ENCODE measurements at places on chromosomes 4 and X.

DNA sequence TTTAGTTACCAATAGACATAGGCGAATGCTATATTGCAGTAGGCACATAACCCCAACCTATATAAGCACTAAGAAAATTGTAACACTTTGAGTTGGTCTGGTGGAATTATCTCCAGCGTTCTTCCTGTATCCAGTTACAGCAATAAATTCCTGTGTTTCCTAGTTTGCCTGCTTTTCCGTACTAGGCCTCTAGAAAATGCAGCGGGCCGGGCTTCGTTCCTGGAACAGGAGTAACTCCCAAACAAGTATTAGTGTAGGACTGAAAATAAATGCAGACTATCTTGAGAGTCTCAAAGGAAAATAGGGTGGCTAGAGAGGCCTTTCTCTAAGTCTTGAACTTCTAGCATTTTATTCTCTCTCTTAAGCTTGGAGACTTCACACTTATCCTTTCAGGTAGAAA, 159.8 kb downstream of the OR13H1 start:
- DNase-seq = no peak

GRCh38 chrX:9149501-9150245, 115.7 kb upstream of the FAM9B start:
- no peak for DNase-seq

- no peak for DNase-seq
These were observed 225.5 kb downstream of the PARM1 start for GRCh38 chr4:75158451-75158850.

GRCh38 chr4:109735566-109736365, 5.9 kb upstream of the PLA2G12A start:
- no peak for DNase-seq

GRCh38 chr4:111268769-111269414, 646.0 kb upstream of the PITX2 start:
- DNase-seq = no peak

GRCh38 chr4:172652369-172652768, 516.2 kb upstream of the GALNT7 start:
- DNase-seq = no peak

GRCh38 chr4:21167711-21168110, 467.5 kb downstream of the PACRGL start:
- no peak for DNase-seq

DNA sequence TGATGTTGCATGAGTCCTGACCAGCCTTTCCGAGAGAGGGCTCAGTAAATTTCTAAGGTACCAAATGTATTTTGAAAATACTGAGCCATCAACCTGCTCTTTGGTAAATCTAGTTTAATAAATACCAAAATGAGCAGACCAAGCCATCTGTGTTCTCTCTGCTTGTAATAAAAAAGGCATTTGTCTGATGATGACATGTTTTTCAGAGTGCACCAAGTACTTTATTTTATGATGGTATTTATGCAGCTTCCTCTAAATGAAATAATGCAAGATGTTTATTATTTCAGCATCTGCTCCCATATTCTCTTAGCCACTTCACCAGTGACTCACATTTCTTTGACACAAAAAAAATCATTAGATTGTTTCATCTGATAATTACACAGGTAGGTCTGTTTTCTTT, 700.5 kb downstream of the TRIML1 start:
- no peak for DNase-seq

DNA sequence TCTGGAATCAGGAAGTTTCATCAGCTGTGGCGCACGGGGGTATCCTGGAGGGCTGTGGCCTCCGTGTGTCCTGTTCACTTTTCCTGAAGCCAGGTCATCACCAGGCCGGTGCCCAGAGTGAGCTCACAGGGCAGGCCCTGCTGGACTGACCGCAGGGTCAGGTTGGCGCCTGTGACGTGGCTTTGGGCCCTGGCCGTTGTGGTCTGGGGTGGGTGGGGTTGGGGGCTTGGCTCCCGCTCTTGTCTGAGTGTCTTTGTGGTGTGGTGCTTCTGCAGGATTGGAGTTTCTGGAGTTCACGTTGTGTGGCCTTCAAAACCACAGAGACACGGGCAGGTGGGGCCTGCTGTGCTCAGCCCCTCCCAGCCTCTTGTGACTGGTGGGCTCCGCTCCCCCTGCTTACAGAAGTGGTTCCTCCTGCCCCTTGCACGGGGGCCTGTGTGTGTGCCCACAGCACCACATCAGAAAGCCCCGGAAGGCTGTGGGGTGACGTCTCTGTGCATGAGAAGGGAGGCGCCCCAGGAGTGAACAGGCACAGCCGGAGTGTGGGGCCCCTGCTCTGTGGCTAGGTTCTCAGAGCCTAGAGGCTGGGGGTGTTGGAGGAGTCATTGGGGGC, 9.5 kb downstream of the RGS12 start:
- DNase-seq = no peak

- no peak for DNase-seq
These were observed 27.3 kb upstream of the JADE1 start for GRCh38 chr4:128782076-128782715.

DNA sequence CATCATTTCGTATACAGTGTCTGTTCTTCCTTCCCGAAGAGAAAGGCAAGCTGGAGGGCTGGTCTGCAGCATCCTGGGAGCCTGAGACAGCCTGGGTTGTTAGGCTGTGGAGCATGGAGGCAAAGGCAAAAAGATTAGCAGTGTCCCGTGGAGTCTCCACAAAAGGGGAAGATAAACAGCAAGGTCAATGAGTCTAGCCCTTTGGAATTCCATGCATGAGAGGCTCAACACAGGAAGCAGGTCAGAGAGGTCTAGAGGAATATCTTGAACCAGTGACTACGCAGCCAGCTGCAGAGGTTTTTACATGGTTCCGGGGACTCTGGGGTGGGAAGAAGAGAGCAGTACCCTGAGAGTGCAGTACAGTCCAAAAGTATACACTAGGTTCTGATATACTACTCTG, 12.2 kb upstream of the MCF2 start:
- DNase-seq = no peak

DNA sequence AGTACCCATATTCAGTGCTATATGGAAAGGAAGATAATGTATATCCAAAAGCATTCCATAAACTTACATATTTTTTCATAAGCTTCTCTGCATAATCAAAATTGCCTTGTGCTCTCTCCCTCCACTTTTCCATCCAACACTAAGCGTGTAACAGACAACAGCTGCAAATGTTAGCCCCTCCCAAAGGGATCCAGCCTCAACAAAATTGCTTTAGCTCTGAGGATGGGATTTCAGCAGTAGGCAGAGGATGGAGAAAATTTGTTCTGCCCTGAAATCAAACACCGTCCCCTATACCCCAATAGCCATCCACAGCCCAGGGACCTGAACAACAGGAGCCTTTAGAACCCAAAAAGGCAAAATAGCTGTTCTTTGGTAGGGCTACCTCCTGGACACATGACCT, 28.8 kb upstream of the FGF13 start:
- no peak for DNase-seq

DNA sequence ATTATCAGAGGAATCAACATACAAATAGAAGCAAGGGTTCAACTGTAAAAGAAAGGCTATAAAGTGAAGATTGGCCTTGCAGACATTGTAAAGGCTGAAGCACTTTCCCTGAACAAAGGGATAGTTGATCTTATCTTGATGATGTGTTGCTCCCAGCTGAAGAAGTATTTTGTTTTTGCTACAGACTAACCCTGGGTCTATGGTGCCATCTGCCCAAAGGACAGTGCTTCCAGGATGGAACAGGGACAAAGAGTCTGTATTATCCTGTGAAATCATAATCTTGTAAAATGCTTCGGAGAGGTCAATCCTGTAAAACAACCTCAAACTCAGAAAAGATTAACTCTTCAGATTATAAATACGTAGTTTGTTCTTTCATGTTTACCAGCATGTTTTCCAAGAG, 251.7 kb upstream of the ANKRD50 start:
- no peak for DNase-seq

DNA sequence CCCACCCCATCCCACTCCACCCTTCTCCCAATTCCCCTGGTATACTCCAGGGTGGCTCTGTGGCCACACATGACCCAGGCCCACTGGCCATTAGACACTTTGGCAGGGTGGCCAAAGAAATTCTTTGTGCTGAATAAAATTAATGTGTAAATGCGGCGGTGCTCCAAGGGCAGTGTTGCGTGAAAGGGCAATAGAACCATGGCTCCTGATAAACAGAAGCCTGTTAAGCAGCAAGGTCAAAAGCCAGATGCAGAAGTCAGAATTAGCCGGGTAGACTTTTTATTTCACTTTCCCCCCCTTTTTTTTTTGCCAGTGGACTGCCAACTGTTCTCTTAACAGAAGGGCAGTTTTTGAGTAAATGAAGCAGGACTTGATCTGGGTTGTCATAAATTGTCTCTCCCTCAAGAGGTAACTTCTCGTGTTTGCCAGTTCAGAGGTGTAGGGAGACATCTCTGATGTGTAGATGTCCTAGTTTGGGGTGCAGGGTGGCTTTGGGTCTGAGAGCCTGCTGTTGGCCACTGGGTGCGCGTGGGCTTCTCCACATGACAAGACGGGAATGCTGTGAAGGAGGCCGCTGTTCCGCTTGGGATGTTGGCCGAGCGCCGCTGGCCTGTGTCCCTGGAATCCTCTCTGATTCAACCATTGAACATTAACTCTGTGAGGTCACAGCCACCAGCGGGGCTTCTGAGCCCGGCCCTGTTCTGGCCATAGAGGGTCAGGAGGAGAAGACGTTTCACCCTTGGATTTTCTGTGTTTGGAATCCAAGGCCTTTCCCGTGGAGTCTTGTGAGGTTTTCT, 139.5 kb downstream of the TBL1X start:
- no peak for DNase-seq

DNA sequence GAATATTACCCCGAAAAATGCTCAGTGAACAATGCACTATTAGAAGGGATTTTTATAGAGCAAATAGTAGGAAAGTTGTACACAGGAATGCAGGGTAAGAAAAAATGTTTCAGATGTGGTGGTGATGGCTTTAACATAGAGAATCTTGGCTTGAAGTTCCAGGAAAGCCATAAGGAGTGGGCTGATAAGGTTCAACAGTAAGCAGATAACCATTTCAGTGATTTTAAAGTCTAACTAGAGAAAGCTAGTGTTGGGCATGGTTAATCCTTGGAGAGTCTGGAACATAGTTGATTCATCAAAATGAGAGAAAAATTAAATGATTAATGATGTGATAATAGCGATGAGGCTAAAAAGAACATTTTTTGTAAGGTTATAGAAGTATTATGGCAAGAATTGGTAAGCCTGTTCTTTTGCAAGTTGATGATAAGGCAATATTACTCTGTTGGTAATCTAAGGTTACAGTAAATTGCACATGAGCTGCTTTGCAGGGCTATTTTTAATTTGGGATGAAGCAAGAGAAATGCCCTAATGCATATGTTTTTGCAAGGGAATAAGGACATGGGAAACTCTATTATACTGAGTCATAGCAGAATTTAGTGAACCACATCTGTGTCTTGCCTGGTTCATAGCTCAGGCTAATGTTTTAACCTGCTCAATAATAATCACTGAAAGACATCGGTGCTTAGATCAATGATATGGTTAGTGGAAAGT, 44.3 kb downstream of the GALNTL6 start:
- DNase-seq = no peak

GRCh38 chr4:13541176-13541604, 3.1 kb downstream of the NKX3-2 start:
- DNase-seq = no peak

DNA sequence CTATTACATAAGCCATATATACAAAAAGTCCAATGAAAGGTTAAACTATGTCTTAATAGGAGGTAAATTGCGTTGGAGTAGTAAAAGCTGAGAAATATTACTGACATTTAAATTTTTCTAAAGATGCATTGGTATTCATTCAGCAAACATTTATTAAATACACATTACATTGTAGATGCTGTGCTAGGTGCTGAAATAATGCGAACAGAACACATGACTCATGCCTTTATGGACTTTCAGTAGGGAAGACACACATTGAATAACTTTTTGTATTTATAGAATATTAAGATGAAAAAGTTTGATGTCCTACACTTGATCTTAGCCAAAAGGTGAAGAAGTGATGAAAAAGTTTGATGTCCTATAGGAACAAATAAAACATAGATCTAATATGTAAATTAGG, 871.1 kb upstream of the SLIT2 start:
- DNase-seq = no peak

GRCh38 chr4:173482330-173482931, 47.6 kb downstream of the HAND2 start:
- DNase-seq = no peak

GRCh38 chr4:6964858-6965257, 55.2 kb downstream of the TBC1D14 start:
- no peak for DNase-seq

DNA sequence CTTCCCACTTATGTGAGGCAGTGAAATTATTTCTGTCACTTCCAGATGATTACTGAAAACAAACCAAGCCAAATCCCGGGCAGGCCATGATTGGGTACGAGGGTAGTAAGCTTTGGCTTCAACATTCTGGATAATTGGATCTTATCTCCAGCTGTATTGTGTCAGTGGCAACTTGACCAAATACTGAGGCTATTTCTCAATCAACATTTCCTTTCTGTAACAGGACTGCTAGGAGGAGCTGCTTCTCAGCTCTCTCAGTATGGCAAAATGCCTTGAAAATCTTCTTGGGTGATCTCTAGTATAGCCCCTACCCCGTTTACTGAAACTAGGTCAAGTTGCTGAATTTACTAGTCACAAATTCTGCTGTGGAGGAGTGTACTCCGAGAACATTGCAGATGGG, 169.3 kb upstream of the FRMPD4 start:
- DNase-seq = no peak

- DNase-seq = no peak
These were observed 34.8 kb upstream of the GPR78 start for GRCh38 chr4:8545439-8545765.

DNA sequence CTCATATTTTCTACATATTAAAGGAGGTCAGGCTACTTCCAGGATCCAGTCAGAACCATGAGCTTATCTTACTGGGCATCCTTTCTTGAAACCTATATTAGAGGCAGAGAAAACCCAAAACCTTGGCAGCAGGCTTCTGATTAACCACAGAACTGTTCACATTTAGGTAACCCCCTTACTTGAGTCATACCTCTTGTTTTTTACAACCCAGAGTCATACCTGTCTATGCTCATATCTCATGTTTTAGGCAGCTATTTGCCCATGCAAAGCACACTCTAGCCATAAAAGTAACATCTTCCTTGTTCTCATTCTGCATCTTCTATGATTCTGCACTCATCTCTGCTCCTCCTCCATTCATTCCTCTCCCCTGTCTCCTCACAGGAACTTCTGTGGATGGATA, 138.0 kb upstream of the SMIM31 start:
- DNase-seq = no peak

GRCh38 chr4:130080872-130081451, 985.0 kb downstream of the C4orf33 start:
- DNase-seq = no peak

GRCh38 chrX:141894733-141895132, 9.0 kb upstream of the MAGEC1 start:
- DNase-seq = no peak

GRCh38 chr4:176286728-176287127, 17.7 kb upstream of the ASB5 start:
- no peak for DNase-seq

GRCh38 chr4:75432683-75433082, 81.5 kb downstream of the RCHY1 start:
- DNase-seq = no peak
